ENCODE measurements at places on chromosomes 3 and 15.

DNA sequence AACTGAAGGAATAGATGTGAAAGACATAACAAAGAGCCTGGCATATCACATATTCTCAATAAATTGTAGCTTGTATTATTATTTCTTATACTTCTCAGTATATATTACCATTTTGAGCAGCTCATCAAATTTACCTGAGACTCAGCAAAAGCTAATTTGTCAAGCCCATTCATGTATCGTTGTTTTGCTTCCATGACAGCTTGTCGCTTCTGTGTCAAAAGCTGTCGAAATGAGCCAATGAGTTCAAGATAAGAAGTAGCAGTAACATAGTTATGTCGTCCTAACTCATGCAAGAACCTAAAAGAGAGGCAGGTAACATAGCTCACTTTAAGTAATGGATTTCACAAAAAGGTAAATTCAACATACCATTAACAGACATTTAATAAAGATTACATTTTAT lies 93.8 kb upstream of the ASB14 start:
- DNase-seq: no peak

- no peak for DNase-seq
Observed at GRCh38 chr3:13509059-13509815, 29.1 kb downstream of the HDAC11 start.

GRCh38 chr3:38834110-38834509 lies 18.1 kb upstream of the SCN10A start:
- no peak for DNase-seq

GRCh38 chr3:170361711-170362110 lies 4.2 kb downstream of the SKIL start:
- no peak for DNase-seq

- no peak for DNase-seq
Observed at GRCh38 chr15:66071921-66072295, 181.6 kb downstream of the MEGF11 start.

DNA sequence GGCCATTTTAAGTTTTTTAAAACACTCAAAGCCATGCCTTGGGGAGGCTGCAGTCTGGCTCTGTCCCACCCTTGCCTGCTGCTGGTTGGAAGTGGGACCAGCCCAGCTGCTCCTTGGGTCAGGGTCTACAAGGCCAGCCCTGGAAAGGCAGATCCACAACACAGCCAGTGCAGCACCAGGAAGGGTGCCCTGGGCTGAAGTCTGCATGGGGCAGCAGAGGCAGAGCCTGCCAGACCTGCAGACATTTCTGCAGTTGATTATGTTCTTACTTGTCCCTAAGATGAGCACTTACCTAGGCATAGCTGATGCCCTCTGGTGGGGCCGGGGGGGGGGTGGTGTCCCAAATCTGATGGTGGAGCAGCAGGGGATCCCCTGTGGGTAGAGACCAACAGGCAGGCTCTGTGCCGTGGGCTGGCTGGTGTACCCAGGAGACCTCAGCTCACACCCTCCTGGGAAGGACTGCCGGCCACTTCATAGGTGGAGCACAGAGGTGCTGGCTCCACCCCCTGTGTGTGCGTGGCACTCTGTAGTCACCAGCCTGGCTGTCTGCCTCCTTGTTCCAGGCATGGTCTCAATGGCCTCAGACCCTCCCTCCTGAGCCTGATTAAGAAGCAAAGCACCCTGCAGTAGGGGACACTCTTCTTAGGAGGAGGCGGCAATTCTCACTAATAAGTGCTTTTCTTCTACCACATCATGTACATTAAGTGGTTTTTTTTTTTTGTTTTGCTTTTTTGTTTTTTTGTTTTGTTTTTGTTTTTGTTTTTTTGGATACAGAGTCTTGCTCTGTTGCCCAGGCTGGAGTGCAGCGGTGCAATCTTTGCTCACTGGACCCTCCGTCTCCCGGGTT lies 97.4 kb upstream of the KLF13 start:
- DNase-seq: no peak

Data from NCI-H2029 treated with DMSO at 0.1 percent for 48 hours (cell line).